Activated T-cell treated with anti-CD3 and anti-CD28 coated beads for 48 hours (primary cell): ENCODE measurements at places on chromosomes 1 and 21.

- DNase-seq, result no peak
Observed at GRCh38 chr21:44958471-44959191, 18.8 kb downstream of the SLX9 start.

- DNase-seq, result no peak
Observed at GRCh38 chr1:71462247-71462646, 381.4 kb upstream of the ZRANB2 start.

GRCh38 chr21:32962268-32962667, 63.5 kb upstream of the OLIG2 start:
- DNase-seq, result no peak

DNA sequence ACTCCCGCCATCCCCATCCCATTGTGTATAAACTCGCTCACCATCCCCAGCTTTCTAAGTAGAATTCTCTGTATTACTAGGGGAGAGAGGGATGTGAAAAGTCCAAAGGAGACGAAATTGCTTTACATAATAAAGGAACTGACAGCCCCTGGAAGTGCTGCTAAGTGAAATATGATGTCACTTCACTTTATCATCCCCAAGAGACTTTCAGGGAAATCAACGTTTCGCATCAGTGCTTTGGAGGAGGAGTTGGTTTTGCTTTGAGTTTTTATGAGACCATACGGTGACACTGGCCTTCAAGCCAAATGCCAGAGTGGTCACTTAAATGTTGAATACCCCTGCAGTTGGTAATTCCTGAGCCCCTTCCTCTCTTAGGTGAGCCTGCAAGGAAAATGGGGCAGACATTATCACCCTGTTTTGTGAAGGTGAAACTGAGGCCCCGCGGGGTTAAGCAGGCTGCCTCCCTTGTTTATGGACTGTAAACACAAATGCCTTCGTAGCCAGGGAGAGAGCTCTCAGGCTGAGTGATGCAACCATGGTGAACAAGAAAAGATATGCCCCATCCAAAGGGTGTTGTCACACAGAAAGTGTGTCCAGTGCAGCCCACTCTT, 58.4 kb upstream of the KAZN start:
- no peak for DNase-seq

- no peak for DNase-seq
Observed at GRCh38 chr21:14943616-14944015, 121.2 kb downstream of the NRIP1 start.

- DNase-seq, result peak; percentile 69
Observed at GRCh38 chr1:152458384-152459185, 44.5 kb upstream of the CRNN start.

- DNase-seq, result no peak
Observed at GRCh38 chr1:232333419-232333767, 296.5 kb downstream of the SIPA1L2 start.

DNA sequence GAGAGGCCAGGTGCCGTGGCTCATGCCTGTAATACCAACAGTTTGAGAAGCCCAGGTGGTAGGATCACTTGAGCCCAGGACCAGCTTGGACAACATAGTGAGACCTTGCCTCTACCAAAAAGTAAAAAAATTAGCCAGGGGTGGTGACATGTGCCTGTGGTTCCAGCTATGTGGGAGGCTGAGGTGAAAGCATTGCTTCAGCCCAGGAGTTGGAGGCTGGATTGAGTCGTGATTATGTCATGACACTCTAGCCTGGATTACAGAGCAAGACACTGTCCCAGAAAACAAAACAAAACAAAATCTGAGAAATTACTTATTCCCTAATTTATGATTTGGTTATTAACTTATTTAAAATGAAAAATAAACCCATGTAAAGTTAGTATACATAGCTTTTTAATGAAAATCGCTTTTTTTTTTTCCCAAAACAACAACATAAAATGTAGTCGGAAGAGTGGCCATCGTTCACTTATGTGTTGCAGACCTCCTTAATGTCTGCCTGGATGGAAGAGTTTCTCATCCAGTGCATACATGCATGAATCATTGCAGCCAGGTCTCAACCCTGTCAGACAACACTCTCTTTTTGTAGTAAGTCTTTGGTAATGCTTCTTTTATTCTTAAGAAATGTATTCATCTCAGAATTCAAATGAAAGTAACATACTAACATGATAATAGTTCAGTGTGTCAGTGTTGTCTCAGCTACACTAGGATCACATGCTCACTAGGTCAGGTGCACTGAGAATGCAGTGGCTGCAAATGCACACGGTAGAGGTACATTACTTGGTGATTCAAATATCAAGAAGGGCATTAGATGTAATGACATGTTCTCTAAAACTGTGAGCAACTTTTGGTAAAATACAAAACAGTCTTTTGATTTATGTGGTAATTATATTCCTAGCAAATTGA, 28.0 kb downstream of the ITSN1 start:
- DNase-seq, result no peak

DNA sequence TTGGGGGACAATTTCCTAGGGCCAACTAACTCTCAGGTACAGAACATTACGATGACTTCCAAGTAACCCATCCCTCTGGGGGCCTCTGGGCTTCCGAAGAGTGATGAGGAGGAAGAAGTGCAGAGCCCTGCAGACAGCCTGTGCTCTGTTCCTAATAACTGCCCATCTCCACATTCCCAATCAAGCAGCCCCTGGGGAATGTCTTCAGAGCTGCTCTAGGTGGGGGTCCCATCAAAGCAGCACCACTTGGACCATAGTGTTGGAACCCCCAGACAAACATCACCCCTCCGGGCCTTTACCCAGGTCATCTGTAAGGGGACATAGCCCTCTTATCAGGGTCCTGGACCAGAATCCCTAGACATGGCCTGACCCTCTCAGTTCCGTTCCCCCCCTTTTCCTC, 357.3 kb downstream of the NPHP4 start:
- no peak for DNase-seq

DNA sequence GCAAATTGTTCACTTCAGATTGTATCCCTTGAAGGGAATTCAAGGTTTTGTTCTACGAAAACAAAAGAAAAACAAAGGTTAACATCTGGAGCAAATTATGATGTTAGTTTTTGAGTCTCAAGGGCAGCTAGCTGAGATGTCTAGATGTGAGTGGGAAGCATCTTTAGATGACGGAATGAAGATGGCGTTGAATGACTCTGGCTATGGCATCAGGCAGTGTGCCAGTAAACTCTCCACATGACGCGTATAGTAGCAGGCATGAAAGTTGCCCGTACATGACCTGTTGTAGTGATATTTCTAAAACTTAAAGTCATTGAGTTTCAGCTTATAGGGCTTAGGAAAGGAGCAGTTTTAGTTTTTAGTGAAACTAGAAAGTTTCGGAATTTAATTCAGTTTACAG, 12.3 kb upstream of the SDC3 start:
- DNase-seq, result no peak

- DNase-seq, result no peak
Observed at GRCh38 chr1:54980528-54981241, at the start of gene TMEM61. Gene TMEM61 (plus strand): TSS chr1:54980628. CDS start chr1:54981066, 438 bp downstream.

- DNase-seq, result no peak
Observed at GRCh38 chr1:33563699-33564098, 91.3 kb downstream of the ZSCAN20 start.

GRCh38 chr1:104018922-104019674, 269.4 kb downstream of the AMY1C start:
- DNase-seq, result no peak

DNA sequence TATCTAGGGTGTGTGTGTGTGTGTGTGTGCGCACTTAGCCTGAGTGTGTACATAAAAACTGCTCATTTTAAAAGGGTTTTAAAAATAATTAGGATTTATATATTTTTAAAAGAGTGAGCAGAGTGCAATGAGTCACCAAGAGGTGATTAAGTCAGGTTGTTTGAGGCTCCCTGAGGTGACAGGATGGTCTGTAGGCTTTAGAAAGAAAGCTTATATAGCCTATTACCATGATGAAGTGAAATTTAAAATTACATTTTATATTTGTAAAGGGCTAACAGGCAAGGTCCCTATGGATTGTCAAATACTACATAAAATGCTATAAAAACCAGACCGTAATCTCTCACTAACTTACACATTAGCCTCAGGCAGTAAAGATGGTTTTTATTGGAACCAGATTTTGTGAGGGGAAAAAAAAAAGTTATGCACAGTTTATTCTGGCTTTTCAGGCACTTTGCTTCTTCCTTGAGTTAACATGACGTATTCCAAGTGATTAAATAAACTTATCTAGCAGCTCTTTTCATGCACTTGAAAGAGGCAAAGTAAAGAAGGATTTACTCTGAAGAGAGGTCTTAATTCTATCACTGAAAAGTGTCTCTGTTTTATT, 711.7 kb upstream of the PTBP2 start:
- DNase-seq, result no peak

DNA sequence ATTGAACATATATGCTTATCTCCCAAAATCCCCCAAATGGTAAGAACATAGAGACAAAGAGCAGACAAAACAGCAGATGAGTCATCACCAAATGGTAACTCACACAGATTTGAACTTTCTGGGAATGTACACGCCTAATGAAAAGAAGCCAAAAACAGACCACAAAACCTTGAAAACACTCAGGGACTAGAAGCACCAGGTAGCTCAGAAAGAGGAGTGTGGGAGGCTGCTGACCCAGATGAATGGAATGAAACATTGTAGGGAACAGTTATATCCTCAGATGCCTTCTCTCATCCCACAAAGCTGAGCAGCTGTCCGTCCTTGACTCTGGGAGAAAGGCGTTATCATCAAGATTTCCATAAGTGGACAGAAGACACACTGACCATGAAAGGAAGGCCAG, 307.0 kb upstream of the USP25 start:
- DNase-seq, result no peak

DNA sequence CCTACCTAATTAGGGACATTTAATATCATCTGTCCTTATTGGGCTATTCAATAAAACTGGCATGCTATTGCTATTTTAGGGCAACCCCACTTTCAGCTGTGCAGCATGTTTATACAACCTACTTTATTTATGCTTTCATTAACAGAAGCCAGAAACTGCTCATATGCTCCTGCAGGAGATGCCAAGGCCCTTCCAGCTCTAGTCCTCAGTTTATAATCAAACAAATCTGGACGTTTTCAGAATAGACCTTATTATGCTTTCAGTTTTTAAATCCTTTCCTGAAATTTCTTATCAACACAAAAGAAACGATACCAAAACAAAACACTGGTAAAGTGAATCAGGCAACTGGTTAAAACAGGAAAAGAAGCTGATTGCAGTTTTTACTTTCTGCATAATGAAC, 53.2 kb downstream of the PTGS2 start:
- DNase-seq, result no peak

DNA sequence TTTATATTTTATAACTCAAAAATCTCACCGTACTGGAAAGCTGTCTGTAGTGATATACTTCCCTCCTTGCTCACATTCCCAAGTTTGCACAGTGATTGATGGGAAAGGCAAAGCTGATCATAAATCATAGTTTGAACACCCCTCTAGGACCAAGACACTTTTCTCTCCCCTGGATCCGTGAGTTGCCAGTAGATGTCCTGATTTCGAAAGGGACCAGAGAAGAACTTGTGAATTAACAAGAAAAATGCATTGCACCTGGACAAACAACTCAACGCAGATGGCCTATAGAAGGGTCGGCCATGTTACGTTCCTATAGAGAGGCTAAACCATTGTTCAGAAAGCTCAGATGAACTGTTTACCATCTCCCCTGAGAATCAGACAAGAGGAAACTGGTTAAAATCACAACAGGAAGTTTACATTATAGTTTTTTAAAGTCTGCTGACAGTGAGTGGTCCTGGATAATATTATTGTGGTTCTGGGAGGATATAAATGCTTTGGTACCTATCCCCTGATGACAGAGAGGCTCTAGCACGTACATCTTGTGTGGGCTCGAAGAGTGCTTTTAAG, 124.0 kb upstream of the SLC45A1 start:
- no peak for DNase-seq

DNA sequence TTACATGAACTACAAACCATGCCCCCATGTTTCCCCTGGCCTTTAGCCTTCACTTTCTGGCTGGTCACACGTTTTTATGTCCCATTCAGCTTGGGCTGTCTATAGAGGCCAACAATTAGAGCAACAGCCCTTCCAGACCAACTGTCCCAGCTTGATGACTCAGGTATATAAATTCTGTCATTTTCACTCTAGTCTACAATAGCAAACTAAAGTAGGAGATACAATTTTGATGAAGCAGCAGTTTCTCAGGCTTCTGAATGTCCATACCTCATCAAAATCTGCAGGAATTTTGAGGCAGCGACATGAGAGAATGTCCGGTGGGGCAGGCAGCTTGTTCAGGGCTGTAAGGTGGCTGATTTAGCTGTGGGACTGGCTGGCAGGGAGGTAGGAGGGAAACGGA, 45.6 kb upstream of the VAV3 start:
- no peak for DNase-seq

GRCh38 chr1:36705629-36706028, 222.9 kb upstream of the CSF3R start:
- no peak for DNase-seq

- no peak for DNase-seq
Observed at GRCh38 chr21:28550057-28550825, 442.4 kb downstream of the LTN1 start.

- no peak for DNase-seq
Observed at GRCh38 chr21:45991606-45992300, 10.2 kb downstream of the COL6A1 start.

GRCh38 chr1:196659471-196659870, 7.6 kb downstream of the CFH start:
- DNase-seq, result no peak

DNA sequence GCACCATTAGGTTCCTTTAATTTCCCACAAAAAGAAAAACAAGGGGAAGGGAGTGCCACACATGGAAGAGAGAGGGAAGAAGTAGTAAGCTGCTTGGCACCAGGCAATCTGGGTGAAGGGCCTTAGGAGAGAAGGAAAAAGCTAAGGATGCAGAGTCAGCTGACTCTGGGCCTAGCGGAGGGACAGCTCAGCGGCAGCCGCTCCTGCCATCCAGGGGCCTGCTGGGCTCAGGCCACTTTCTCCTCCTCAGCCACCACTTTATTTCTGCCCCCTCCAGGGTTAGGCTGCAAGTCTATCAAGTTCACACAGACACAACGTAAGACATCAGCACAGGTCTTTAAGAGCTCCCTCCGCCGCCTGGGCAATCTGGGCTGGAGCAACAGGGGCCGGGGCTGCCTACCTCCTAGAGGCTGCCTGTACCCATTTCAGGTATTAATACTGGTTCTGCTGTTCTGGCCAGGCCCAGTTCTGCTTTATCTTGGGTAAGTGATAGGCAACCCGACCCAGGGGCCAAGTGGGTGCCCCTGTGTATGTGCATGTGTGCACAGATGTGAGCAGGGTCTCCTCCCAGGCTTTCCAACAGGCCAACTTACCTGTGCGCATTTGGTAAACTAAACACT, 53.6 kb downstream of the SLC45A1 start:
- no peak for DNase-seq

DNA sequence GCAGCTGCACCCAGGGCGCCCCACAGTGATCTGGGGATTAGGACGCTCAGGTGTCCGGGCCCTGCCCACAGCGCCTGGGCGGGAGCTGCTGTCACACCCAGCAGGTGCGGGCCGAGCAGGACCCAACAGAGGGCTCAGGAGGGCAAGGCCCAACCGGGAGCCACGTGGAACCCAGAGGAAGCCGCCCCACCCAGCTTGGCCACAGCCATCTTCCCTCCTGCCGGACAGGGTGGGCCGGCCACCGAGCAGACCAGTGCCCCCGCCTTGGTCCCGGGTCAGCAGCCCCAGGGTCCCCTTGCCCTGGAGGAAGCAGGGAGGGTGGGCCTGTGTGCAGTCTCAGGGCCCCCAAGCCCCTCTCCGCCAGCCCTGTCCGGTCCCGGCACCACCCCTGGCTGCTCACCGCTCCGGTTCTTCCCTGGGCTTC, 6.3 kb upstream of the TTLL10 start:
- no peak for DNase-seq

- no peak for DNase-seq
Observed at GRCh38 chr1:232484856-232485255, 145.1 kb downstream of the SIPA1L2 start.

- DNase-seq, result no peak
Observed at GRCh38 chr1:165239873-165240272, 116.6 kb downstream of the LMX1A start.

- DNase-seq, result no peak
Observed at GRCh38 chr21:39340687-39341086, 8.2 kb downstream of the HMGN1 start.
